ENCODE measurements at places on chromosomes 5 and 9.

GRCh38 chr5:173278172-173278571 is 43.2 kb upstream of the NKX2-5 start:
- peak; percentile 12 for DNase-seq

- no peak for DNase-seq
Observed at GRCh38 chr5:6601816-6602215, 31.0 kb downstream of the NSUN2 start.

DNA sequence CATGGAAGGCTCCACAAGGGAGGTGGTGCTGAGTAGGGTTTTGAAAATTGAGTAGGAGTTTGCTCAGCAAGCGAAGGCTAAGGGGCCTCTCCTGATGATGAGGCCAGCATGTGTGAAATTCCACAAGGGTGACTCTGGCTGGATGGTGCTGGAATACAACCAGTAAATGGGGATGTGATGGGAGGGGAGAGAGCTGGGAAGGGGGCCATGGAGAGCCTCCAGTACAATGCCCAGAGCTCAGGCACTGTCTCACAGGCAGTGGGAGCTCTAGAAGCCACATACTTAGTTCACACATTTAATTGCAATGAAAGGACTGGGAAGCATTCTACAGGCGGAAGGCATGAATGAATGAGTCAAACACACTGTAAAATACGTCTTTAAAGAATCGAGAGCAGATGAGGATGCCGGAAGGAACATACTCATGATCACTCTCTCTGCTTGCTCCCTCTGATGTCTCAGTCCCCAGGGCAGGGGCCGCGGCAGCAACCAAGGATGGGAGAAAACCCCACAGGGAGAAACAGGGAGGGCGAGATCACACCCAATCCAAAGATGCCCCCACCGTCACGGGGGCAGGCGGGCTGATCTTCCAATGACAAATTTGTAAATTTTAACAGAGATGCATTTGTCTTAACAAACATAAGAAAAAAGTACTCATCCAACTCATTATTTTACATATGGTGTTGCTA is 261.0 kb downstream of the NSG2 start:
- DNase-seq, result no peak

DNA sequence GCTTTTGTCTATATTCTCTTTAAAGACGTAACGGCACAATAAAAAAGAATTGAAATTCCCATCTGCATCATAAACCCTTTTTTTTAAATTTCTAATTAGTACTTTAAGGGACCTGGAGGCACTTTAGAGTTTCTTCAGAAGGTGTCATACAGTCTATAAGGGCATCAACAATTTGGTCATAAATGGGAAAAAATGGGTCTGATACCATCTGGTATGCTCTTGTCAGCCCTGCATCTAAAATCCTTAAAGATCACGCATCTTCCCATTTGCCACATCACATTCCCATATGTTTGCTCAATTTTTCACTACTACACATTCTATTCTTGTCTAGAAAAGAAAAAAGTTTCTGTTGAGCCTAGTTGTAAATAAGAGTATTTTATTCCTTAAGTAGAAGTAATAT is 53.8 kb downstream of the COX7C start:
- no peak for DNase-seq

DNA sequence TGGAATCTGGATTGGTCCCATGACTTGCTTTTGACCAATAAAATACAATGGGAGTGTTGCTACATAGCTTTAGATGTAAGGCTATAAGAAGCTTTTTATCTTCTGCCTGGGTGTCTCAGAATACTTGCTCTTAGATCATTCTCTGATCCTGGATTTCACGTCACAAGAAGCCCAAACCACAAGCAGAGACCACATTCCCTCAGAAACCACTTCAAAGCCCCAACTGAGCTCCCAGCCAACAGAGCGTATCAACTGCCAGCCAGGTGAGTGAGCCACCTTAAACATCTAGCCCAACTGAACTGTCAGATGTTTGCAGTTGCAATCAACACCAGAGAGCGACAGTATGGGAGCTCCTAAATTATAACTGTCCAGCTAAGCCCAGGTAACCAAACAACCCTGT is 687.1 kb downstream of the TLE1 start:
- DNase-seq, result no peak

DNA sequence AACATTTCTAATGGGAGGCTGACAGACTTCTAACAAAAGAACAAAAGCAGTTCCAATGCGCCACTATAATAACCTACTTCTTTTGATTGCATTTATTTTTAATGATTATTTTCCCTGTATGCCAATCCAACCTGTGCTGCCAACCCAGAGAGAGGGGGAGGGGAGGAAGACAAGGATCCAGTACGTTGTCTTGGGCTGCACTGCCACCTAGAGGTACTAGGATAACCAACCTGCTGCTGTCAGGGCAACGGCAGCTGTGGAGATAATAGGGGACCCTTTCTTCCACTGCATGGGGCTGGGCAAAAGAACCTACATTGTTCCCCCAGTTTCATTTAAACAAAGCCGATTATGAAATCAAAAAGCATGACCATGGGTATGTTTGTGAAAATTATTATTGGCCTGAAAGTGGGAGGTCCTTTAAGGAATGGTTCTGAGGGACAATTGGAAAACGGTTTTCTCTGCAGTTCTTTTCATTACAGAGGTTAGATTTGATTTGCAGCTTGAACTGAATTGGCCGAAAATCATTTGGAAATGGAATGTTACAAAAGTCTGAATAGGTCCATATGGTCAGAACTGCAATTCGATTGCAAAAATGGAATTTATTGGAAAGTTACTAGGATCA is 101.3 kb downstream of the RASEF start:
- peak; percentile 96 for DNase-seq

- peak; percentile 91 for DNase-seq
Observed at GRCh38 chr9:83219154-83219923, 156.4 kb upstream of the RASEF start.

DNA sequence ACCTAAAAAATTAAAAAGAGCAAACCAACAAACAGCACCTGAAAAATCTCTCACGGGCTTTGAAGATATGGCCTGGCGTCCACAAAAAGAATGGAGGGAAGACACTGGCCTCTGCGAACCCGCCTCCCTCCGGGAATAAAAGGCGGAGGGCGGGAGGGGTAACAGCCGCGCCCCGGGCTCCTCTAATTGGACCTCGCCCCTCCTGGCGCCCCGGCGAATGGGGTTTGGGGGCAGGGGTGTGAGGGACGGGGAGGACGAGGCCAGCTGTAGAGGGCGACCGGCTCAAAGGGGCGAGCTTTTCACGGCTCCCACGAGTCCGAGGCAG is 753 bp downstream of the FANCC start:
- peak; percentile 24 for DNase-seq

GRCh38 chr5:113140837-113141671 is 164.5 kb downstream of the DCP2 start:
- DNase-seq, result peak; percentile 49

GRCh38 chr5:14112998-14113652 is 30.0 kb upstream of the TRIO start:
- no peak for DNase-seq

- peak; percentile 56 for DNase-seq
Observed at GRCh38 chr9:135692410-135692809, 6.9 kb downstream of the SOHLH1 start.

DNA sequence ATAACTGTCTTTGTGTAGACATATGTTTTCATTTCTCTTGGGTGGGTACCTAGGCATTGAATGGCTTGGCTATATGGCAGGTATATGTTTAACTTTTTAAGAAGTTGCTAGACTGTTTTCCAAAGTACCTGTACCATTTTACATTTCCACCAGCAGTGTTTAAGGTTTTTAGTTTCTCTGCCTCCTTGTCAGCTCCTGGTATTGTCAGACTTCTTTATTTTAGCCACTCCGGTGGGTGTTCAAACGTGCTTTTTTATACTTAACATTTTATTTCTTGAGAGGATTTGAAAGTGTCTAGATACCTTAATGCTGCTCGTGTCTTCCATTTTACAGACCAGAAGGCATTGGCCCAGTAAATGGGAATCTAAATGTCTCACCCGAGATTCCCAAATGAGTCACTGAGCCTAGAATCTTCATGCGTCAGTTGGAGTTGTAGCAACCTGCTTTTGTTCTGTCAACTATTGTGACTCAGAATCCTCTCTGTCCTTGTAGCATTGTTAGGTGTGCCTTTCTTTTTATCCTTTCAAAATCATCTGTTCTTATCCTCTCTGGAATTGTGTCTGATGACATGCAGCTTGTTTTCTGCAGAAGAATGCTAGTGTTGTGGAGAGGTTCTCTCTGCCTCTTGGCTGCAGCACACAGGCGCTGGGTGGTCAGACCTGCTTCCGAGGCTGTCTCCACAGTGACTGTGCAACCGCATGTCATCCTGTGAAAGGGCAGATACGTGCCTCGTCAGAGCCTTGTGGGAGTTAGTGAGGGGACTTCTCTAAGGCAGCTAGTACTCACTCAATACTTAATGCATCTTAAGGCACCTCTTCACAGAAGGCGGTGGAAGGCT is 291.8 kb downstream of the AOPEP start:
- no peak for DNase-seq

GRCh38 chr9:87880683-87881082 is 2.0 kb upstream of the SPATA31E1 start:
- DNase-seq, result no peak

DNA sequence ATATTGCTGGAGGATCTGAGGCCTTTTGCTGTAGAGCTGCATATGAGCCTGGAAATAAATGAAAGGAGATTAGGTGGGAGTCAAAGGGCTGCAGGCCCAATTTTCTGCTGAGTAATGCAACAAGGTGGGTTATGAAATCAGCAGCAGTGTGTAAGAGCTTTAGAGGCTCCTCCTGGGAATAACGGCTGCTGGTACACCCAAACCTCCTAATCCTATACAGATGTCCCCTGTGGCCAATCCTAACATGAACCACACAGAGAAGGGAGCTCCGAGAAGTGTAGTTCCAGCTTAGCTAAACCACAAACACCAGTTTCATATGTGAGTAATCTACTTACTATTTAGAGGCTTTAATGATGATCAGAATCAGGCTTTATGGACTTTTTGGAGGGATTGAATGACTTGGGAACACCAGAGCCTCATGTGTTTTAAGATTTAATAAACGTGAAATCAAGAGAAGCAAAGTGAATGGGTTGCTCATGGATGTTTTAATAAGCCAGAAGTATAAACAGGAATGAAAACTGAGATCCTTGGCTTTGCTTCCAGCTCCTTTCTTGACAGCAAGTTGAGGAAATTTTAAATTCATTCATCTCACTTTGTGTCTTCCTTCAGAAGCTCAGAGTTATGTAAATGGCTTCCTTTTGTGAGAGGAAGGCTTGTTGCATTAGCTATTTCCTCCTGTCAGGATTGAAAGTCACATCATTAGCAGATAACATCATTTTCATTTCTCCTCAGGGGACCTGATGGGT is 437.5 kb downstream of the TMEM232 start:
- no peak for DNase-seq

DNA sequence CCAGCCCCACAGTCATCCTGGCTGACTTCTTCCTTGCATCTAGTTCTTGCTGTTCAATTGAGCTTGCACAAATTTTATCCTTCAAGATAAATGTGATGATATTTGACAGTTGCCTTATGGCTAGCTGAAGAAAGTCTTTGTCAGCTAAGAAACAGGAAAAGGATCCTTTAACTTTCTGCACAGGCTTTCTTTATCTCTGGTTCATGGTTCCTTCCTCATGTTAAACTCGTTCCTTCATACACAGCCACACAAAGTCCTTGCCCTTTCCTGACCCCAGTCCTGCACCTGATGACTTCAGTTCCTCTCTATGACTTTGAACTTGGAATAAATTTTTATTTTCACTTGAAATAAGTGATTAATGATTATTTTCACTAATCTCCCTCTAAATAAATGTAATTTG is 132.5 kb upstream of the PRSS3 start:
- DNase-seq, result no peak

DNA sequence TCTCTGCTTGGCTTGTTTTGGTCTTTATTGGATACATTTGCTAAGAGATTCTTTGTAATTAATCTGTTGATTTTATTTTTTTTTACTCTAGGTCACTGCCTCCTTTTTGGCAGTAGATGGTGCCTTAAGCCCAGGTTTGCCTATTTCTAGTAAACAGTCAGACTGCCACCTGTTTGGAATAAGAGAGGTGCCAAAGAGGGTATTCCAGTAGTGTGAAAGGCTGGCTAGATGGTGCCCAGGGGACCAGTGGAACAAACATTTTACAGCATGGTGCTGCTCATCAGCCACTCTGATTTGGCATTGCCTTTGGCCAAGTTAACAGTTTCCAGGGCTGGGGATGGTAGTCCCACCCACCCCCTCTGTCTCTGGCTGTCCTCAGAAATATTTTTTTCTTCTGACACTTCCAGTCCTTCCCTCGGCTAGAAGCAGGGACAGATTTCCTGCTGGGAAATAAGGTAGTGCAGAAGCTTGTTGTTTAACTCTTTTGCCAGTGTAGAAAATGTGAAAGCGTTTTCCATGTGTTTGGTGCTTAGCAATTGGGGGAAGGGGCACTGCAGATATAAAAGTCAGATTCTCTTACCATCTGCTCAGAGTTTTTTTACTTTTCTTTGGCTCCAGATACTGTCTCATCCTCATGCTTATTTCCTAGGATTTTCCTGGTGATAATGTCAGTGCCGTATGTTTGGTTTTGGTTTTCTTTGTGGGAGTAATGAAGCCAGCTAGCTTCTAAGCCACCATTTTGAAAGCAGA is 36.6 kb upstream of the FBXL7 start:
- DNase-seq, result no peak

DNA sequence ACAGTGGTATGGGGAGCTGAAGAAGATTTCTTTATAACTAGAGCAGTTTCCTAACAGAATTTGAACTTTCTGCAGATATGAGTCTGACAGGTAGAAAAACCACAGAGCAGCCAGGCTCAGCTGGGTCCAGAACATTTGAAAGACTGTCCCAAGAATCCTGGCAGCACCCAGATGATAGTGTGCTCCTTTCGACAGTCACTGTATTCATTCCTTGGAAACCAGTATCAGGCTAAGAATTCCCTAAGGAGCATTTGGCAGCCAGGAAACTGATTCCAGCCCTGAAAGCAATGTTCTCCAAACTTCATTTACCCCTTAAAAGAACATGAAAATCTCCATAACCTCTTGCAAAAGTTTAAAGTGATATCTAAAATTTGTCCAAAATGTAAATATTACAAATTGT is 123.0 kb upstream of the MTAP start:
- no peak for DNase-seq

- no peak for DNase-seq
Observed at GRCh38 chr5:6734781-6735180, 21.5 kb downstream of the TENT4A start.

- DNase-seq, result no peak
Observed at GRCh38 chr9:130433168-130433946, 11.4 kb upstream of the ASS1 start.

- DNase-seq, result no peak
Observed at GRCh38 chr5:39214912-39215709, 4.3 kb downstream of the FYB1 start.

DNA sequence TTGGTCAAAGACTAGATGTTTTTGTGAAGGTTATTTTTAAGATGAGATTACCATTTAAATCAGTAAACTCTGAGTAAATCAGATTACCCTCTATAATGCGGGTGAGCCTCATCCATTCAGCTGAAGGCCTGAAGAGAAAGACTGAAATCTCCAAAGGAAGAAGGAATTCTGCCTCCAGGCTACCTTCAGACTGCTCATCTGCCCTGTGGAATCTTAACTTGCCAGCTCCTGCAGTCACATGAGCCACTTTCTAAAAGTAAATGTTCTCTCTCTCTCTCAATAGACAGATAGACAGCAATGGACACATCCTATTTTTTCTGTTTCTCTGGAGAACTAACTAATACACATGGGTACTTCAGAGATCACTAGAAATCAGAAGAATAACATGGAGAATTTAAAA is 182.8 kb downstream of the CFAP90 start:
- DNase-seq, result no peak

Measured in Ammon's horn (tissue), 1 donor.